ENCODE measurements at places on chromosomes 4 and X.

DNA sequence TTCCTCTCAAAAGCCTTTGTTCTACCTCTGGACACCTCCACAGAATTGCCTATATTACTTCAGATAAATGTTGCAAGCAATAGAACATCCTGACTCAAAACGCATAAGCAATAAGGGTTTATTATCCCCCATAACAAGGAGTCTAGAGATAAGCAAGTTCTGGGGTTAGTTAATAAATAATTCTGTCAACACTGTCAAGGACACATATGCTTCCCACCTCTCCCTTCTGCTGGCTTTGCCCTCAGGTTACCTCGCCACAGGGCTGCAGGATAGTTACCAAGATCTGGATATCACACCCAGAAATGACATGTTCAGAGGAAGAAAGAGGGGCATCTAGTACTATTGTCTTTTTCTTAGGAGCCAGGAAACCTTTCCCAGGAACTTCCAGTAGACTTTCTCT, 14.0 kb upstream of the DUSP21 start:
- no peak for DNase-seq

DNA sequence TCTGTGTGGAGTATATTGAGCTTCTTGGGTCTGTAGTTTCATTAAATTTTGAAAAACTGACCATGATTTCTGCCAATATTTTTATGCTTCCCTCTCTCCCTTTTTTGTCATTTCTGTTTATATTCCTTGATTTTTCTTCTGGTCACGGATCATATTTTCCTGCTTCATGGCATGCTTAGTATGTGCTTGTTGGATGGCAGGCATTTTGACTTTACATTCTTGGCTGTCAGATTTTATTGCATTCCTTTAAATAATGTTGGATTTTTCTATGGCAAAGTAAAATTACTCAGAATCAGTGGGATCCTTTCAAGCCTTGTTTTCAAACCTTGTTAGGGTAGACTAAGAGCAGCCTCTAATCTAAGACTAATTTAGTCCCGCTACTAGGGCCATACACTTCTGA, 531.8 kb downstream of the IL15 start:
- DNase-seq, result no peak

GRCh38 chrX:9651737-9652136, 113.9 kb downstream of the GPR143 start:
- DNase-seq, result no peak

DNA sequence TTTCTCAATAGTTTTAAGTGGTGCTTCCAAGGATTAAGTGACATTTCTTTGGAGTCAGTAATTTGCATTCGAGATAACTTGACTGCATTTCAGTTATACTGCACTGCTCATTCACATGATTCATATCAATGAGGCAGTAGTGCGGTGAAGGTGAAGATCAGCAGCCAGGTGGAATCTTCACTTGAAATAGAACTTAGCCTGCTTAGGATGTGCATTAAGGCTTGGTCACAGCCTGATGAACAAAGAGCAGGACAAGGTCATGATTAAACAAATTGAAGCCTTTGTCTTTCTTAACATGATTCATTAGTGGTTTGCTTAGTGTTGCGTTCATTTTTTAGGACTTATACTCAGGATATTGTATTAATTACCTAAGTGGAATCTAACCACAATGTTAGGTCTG, 212.1 kb upstream of the GALNTL6 start:
- no peak for DNase-seq

- no peak for DNase-seq
These were observed 13.8 kb downstream of the RNF4 start for GRCh38 chr4:2482693-2483092.

GRCh38 chr4:124304941-124305340, 407.6 kb downstream of the ANKRD50 start:
- DNase-seq, result no peak

GRCh38 chrX:112664924-112665323, 14.8 kb downstream of the LHFPL1 start:
- DNase-seq, result no peak

GRCh38 chrX:97844943-97845342, 961.2 kb downstream of the RPA4 start:
- no peak for DNase-seq

DNA sequence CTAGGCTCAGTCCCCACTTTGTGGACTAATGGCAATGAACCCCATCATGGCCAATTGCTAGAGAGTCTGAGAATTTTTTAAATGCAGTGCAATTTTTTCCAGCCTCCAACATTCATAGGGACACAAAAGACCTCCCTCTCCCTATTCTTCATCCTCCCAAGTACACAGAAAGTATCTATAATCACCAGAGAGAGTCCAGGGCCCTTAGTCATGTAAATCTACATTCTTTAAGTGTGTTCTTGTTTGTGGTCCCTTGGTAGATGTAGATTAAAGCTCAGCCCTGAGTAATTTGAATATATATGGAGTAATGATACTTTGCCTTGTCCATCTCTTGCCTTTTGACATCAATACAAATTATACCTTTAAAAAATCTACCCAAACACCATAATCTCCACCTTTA, 51.3 kb upstream of the ATXN3L start:
- DNase-seq, result no peak

DNA sequence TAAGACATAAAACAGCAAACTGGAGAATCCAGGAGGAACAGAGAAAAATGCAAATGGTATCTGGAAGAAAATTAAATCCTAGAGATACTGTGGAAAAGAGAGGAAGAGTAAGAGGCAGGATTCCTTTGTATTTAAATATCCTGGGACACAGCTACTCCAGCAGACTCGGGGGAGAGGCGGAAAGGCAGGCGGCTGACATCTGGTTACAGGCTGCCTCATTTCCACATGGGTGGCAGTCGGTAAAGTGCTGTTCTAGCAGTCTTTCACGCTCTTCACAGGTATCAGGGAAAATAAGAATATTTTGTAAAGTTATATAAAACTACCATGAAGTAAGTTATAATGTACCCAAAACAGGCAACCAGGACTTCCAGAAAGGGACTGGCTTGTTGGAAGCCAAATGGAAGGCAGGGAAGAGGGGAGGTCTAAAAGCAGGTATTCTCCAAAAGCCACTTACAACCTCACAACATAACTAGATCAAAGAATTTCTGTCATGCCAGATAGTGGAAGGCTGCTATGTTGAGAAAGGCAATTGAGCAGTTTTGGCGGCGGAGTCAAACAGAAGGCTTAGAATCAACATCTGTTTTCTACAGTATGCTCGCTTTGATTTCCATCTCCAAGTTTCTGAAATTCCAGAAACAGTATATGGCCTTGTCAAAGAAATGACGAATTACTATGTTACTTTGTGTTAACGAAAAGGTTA, 1.3 kb upstream of the TIGD2 start:
- no peak for DNase-seq

DNA sequence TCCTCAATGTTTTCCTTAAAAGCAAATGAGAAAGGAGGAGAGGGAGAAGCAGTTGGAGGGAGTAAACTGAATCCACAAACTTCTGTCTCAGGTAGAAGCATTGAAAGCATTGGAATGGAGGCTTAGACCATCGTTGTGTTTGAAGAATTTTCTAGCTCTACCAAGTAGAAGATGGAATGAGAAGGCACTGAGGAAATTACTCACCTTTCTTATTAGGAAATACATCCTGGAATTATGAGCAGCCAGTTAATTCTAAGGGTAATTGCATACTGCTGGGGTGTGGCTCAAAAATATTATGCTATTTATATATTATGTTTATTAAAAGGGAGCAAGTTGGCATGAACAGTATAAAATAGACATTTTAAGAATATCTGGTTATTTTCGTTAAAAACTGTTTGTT, 12.9 kb downstream of the PGM2 start:
- DNase-seq, result no peak

- DNase-seq, result no peak
These were observed 28.5 kb upstream of the COX18 start for GRCh38 chr4:73098016-73098415.

GRCh38 chrX:48002929-48003328, 860 bp downstream of the ZNF182 start:
- DNase-seq, result no peak

DNA sequence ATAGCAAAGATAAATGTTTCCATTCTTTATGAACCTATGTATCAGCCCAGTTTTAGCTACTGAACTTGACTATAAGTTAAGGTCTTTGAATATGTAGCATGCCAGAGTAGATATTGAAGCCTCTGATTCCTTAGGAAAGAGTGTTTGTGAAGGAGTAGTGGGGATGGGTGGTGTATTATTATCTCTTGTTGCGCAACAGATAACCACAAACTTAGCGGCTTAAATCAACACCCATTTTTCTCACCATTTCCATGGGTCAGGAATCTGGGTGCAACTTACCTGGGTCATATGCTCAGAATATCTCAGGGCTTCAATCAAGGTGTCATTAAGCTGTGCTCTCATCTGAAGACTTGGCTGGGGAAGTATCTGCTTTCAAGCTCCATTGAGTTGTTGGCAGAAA, 251.4 kb upstream of the PUDP start:
- no peak for DNase-seq

GRCh38 chr4:79852305-79852730, 220.7 kb downstream of the ANTXR2 start:
- no peak for DNase-seq

DNA sequence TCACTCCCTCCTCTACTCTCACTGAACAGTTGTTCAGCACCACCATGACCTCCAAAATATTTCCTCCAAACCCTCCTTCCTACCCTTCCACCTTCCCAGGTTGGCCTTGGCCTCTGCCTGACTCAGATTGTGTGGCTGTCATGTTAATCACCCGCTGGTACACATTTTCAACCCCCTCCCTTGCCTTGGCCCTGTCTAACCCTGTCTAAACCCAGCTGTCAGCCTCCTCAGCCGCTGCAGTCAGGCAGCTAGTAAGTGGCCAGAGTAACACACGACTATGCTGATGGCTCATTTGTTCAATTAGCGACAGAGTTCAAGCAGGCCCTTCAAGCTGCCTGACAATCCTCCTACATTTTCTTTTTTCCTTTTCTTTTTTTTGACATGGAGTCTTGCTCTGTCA, 18.0 kb downstream of the ING2 start:
- DNase-seq, result no peak

DNA sequence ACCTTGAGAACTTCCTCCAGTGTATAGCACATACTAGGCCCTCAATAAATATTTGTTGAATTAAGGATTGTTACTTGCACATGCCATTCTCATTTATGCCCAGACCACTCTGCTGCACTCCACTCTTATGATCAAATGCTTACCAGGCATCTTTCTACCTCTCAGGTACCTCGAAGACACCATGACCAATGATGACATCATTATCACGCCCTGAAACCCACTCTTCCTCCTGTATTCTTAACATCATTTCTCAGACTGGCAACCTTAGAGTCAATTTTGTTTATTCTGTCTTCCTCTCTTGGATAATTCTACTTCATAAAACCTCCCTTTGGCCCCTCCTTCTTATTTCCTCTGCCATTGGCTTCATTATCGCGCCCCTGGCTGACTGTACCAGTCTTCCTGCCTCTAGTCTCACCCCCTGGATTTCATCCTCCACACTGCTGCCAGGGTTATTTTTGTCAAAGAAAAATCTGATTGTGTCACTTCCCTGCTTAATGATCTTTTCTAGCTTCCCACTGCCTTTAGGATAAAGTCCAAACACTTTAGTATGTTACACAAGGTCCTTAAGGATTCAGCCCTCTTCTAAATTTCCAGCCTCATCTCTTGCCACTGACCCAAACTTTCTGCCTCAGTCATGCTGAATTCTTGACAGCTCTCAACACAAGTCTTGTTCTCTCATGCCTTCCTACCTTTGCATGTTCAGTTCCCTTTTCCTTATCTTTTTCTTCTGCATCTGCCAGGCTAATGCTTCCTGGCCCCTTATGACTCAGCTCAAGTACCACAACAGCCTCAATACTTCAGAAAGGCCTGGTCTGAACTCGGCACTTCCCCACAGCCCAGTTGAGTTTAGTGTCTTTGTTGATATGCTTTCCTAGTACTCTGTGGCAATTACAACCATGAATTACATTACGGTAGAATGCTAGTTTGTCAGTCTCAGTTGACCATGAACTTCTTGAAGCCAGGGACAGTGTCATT, 45.8 kb downstream of the HDAC8 start:
- no peak for DNase-seq

- DNase-seq, result no peak
These were observed 156.0 kb downstream of the COL25A1 start for GRCh38 chr4:109146499-109146898.

DNA sequence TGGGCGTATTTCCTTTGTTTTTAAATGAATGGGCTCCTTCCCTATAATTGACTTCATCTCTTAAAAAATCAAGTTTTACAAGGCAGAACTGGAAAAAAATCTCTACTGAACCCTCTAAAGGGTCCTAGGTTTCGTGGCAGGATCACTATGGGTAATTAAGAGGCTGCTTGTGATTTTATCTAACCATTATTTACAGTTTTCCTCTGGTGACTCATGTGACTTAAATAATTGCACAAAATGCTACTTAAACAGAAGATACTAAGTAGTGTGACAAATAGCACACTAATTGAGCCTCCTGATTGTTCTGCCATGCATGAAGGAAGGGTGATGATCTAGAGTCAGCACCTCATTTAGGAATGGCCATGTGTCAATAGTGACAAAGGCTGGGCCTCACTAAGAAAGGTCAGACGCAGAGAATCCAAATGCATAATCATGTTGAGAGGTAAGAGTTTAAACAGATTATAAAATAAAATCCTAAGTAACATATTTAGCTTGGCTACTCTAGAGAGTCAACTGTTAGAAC, 35.5 kb downstream of the OFD1 start:
- no peak for DNase-seq

GRCh38 chr4:1465173-1466033, 59.2 kb upstream of the NKX1-1 start:
- no peak for DNase-seq

- DNase-seq, result no peak
These were observed 249.3 kb upstream of the DIPK2B start for GRCh38 chrX:45449982-45450381.

- DNase-seq, result no peak
These were observed 285.9 kb downstream of the SLC7A11 start for GRCh38 chr4:137956256-137956655.

DNA sequence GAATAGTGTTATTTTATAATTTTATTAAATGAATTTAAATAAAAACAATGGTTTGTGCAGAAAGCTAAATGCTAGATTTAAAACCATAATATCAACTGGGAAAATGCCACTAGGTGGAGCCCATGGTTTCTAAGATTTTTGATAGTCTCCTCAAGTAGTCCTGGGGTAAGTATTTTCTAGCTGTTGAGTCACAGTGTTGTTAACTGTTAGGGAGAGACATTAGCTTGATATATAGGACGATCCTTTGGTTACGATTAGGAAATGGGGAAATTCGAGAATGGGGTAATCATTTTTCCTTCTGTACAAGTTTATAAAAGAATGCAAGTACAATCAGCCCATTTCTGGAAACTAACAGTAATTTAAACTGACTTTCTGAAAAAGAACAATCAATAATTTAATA, 378.4 kb downstream of the ANKRD50 start:
- DNase-seq, result no peak

DNA sequence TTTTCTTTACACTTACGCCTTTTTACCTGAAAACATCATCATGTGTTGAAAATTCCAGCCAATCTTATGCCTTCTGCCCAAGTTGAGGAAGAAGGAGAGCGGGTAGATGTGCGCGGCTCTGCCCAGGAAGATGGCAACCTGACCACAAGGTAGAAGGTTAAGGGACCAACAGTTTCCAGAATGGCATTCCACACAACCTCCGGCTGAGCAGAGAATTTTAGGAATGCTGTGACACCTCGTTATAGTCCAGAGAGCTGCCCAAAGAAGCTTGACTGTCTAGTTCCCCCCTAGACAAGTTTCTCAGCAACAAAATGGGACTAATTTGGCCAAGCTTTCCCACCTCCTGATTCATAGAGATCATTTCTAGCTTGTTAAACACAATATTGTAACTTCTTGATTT, 75.1 kb downstream of the CHST7 start:
- DNase-seq, result no peak
